ENCODE measurements at places on chromosomes 5 and 9. TPM values are rescaled to one million over a fixed set of nuclear protein-coding genes. Genes with fewer than 3 reads are reported as not detected.

ECPAS gene
- total RNA-seq: 76.7 TPM

GRM6 gene
- total RNA-seq: under 0.01 TPM

SLC34A1 gene
- not detected for total RNA-seq

ERAP2 gene
- 0.98 TPM for total RNA-seq

GNE gene
- 34.7 TPM for total RNA-seq

GCNT4 gene
- total RNA-seq: 0.74 TPM

PFN3 gene
- total RNA-seq: 0.74 TPM

LHFPL2 gene
- 22.6 TPM for total RNA-seq

OBP2B gene
- not detected for total RNA-seq

RNF130 gene
- 69.8 TPM for total RNA-seq

All from temporal lobe (tissue), 4 donors.